Femur (tissue), 1 donor: ENCODE measurements at places on chromosomes 5 and 9.
A peak's percentile ranks its signal among the peaks of the same experiment; 100 is the strongest.

- no peak for DNase-seq
Measured at GRCh38 chr9:27407491-27407890, 110.5 kb upstream of the EQTN start.

- DNase-seq, result no peak
Measured at GRCh38 chr9:134890155-134890495, 9.5 kb downstream of the FCN2 start.

DNA sequence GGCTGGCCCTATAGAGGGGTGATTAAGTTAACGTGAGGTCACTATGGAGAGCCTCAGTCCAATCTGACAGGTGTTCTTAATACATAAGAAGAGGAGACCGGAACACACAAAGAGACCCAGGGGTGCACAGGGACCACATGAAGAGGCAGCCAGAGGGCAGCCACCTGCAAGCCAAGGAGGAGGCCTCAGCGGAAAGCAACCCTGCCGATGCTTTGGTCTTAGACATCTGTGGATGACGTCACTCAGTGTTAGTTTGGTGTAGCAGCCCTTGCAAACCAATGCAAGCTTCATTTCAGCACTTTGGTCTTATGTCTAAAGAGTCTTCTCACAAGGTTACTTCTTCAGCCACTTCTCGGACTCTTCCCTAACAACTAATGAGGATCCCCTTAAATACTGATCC lies 47.6 kb upstream of the GRHPR start:
- DNase-seq, result peak; percentile 47

DNA sequence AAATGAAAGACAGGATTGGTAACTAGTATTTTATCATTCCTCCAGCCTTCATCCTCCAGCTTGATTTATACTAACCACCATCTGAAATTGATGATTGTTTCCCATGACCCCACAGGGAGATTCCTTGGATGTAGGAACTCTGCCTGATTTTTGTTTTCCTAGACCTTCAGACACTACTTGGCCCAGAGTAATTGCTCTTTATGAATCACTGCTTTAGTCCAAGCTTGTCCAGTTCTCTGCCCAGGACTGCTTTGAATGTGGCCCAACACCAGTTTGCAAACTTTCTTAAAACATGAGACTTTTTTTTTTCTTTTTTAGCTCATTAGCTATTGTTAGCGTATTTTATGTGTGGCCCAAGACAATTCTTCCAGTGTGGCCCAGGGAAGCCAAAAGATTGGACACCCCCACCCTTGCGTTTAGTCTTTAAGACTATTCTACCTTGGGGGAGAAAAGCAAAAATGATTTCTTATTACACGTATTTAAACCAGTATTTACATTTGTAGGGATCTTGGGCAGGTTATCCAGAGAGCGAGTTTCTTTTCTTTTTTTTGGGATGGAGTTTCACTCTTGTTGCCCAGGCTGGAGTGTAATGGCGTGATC lies 18.4 kb downstream of the BASP1 start:
- DNase-seq, result no peak

- DNase-seq, result no peak
Measured at GRCh38 chr9:85276741-85277140, 465.0 kb downstream of the AGTPBP1 start.

GRCh38 chr5:3948838-3949237 lies 353.2 kb downstream of the IRX1 start:
- DNase-seq, result no peak

- no peak for DNase-seq
Measured at GRCh38 chr5:83563631-83564030, 92.1 kb downstream of the VCAN start.

- DNase-seq, result no peak
Measured at GRCh38 chr5:152511531-152512132, 106.6 kb upstream of the NMUR2 start.

DNA sequence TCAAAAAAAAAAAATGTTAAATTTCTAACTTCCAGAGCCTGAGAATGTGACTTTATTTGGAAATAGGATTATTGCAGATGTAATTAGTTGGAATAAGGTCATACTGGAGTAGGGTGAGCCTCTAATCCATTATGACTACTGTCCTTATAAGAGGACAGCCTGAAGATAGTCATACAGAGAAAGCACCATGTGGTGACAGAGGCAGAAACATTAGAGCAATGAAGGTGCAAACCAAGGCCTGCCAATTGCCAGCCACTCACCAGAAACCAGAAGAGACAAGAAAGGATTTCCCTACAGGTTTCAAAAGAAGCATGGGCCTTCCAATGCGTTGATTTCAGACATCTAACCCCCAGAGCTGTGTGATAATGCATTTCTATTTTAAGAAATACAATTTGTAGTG lies 659.2 kb upstream of the CHD1 start:
- DNase-seq, result no peak

- DNase-seq, result no peak
Measured at GRCh38 chr9:116409638-116410037, 256.0 kb downstream of the PAPPA start.

- DNase-seq, result peak; percentile 39
Measured at GRCh38 chr5:15798006-15798405, 298.0 kb downstream of the FBXL7 start.

GRCh38 chr5:76601470-76601869 lies 21.7 kb downstream of the F2RL2 start:
- no peak for DNase-seq

- DNase-seq, result no peak
Measured at GRCh38 chr5:67437905-67438845, 241.6 kb upstream of the CD180 start.

- DNase-seq, result no peak
Measured at GRCh38 chr5:9537223-9538141, 8.4 kb downstream of the SEMA5A start.

GRCh38 chr5:72152545-72152944 lies 45.3 kb downstream of the MAP1B start:
- no peak for DNase-seq

- no peak for DNase-seq
Measured at GRCh38 chr5:17180330-17180843, 37.0 kb upstream of the BASP1 start.

DNA sequence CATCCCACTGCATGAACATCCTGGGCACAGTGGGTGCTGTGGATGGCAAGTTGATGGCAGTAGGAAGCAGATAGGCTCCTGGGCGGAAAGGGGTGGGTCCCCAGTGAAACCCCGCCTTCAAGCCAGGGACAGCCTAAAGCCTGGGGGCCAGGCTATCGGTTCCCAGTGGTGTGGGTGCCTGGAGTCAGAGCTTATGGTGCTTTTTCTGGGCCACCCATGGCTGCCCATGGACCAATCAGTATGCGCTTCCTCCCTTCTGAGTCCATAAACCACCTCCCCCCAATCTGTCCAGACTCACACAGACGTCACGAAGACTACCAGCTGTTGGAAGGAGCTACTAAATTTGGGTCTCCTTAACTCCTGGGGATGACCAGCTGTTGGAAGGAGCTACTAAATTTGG lies 17.5 kb upstream of the ECPAS start:
- DNase-seq, result no peak

DNA sequence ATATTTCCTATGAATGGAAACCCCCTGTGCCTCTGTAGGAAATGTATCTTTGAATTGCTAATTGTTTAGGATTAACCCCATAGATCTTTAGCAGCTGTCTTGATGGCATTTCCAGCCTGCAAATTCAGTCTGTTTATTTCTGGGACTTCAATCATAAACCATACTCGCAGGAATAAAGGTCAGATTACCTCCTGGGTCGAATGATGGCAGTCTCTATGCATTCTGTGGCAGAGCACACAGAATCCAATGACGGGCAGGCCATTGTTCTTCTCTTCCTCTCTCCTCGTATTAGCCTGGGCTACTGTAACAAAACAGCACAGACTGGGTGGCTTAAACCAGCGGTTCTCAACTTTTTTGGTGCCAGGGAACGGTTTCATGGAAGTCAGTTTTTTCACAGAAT lies 199.9 kb downstream of the PCSK5 start:
- no peak for DNase-seq

GRCh38 chr5:128228521-128228920 lies 145.0 kb downstream of the SLC12A2 start:
- peak; percentile 52 for DNase-seq

GRCh38 chr9:34197756-34198711 lies 19.2 kb downstream of the UBAP1 start:
- peak; percentile 37 for DNase-seq

DNA sequence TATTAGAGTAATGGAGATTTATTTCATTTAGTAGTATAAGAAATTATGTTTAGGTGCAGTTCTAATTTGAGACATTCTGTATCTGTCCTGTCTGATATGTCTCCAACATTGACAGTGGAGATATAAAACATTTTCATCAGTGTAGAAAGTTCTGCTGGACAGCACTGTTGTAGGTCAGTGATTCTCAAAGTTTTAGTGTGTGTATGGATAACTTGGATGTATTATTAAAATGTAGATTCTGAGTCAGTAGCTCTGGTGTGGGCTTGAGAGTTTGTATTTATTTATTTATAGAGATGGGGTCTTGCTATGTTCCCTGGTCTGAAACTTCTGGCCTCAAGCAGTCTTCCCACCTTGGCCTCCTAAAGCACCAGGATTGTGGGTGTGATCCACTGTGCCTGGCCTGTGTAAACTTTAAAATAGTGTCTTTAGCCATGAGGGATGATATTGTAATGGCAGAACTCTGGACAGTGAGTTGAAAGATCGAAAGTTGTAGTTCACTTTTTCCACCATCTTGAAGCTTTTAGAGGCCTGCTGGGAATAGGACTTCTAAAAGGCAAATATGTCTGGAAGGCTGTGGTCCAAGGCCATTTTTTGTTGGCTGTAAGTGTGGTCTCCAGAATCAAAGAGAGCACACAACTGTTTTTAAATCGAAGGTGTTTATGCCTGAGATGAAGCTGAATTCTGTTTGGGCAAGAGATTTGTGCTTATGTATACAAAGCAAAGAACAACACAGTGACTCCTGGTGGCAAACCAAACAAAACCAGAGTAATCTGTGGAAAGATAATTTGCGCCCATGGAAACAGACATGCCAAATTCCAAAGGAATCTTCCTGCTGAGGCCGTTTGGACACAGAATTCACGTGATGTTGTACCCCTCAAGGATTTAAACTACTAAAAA lies 12.4 kb downstream of the UBAP1 start:
- peak; percentile 27 for DNase-seq

DNA sequence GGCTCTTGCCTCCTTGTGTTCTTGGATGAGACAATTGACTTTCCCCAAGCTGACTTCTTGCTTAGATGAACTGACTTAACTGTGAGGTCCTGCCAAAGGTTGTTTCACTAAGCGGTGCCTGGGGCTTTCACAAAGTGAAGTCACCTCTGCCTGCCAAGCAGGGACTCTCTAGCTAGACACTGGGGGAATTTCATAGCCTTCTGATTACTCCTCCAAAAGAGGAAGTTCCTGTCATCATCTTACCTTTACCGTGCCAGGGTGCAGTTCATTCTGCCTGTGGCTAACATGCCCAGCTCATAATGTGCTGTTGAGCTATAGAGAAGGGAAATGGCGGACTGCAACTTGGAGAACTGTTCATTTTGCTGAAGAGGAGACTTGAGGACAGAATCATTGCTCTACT lies 472.0 kb upstream of the WWC1 start:
- no peak for DNase-seq

DNA sequence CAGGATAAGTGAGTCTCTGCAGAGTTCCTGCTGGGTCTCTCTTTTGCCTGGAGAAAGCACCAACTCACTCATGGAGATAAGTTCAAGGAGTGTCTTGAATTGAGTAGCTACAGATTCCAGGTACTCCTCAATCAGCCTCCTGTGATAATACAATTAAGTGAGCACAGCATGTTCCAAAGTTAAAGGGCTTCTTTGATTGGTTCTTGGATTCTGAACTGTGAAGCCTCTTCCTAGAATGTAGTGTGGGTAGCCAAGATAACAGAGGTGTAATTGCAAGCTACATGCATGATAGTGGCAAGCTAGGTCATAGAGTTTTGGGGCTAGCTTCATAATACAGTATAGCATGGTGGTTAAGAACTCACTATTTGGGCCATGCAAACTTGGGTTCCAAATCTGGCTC lies 23.2 kb upstream of the CARNMT1 start:
- DNase-seq, result no peak

DNA sequence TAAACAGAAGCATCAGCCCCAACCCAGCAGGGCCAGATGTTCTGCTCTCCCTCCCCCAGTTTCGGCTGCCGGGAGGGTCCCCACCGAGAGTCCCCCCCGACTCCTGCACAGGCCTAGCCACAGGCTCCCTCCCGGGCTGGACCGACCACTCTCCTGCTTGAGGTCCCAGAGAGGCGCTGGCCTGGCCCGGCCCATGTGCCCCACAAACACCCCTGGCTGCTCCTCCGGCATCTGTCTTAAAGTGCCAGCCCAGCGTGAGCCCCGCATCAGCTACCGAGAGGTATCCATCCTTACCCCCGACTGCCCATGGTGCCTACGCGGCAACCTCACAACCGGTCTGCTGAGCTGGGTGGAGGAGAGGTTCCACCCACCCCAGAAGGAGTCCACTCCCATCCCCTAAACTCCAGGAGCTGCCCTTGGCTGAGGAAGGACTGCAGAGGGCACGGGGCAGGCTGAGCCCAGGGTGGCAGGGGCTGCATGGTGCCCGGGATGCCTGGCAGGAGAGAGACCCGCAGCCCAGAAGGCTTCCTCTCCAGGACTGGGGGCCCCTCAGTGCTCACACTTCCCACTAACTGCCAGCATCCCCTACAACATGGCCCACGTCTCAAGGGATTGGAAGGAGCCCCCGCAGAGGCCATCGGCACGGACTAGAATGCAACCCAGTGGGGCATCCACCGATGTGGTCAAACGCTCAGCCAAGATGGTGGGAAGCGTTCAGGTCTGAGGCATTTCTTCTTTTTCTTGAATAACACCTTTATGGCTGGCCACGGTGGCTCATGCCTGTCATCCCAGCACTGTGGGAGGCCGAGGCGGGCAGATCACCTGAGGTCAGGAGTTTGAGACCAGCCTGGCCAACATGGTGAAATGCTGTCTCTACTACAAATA lies 15.6 kb upstream of the EGFL7 start:
- DNase-seq, result peak; percentile 21

GRCh38 chr9:93222890-93223259 lies 38.9 kb downstream of the WNK2 start:
- DNase-seq, result no peak

DNA sequence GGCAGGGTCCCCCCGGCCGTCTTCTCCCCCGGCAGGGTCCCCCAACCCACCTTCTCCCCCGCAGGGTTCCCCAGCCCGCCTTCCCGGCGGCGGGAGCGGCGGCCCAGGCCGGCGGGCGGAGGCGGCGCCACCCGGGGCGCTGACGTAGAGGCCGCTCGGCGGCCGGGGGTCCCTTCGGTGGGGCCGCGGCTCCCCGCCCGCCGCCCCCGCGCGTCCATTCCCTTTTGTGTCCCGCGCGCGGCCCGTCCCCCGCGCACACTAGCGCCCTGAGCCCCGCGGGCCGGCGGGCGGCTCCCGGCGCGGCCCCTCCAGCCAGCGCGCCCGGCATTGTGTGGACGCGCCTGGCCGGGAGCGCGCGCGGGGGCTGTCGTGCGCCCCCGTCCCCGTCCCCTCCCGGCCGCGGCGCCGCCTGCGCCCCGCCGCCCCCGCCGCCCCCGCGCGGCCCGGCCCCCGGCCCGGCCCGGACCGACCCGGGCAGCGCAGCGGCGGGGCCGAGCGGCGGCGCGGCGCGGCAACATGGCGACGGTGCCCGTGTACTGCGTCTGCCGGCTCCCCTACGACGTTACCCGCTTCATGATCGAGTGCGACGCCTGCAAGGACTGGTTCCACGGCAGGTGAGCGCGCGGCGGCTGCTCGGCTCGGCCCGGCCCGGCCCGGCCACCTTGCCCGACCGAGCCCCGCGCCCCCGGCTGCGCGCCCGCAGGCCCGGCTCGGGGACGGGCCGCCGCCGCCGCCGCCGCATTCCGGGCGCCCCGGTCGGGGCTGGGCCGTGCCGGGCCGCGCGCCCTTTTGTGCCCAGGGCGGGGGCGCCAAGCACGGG lies at the start of gene PHF2:
Gene PHF2 (plus strand): TSS at position 327 of the 820 bp plus-strand sequence. CDS start 190 bp downstream, at position 517.
- DNase-seq, result no peak
